ENCODE measurements at places on chromosomes 2 and 18.

- no peak for DNase-seq
Observed at GRCh38 chr18:57543560-57543959, 42.9 kb downstream of the FECH start.

- DNase-seq: no peak
Observed at GRCh38 chr2:206936843-206937230, 2.5 kb upstream of the CPO start.

DNA sequence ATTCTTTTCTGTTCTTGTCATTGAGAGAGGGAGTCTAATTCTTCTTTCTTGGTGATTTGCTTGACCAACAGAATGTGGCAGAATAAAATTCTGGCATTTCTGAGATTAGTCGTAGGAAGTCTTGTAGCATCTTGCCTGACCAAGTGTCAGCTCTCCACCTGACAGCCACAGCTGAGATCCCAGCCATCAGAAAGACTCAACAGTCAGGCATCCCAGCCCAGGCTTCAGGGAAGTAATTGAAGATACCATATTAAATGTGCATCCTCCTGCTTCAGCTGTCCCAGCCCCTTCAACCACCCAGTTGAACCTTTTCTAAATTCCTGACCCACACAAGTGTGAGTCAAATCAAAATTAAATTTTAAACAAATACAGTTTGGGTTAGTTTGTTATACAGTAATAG, 208.3 kb downstream of the PIK3C3 start:
- DNase-seq: no peak

DNA sequence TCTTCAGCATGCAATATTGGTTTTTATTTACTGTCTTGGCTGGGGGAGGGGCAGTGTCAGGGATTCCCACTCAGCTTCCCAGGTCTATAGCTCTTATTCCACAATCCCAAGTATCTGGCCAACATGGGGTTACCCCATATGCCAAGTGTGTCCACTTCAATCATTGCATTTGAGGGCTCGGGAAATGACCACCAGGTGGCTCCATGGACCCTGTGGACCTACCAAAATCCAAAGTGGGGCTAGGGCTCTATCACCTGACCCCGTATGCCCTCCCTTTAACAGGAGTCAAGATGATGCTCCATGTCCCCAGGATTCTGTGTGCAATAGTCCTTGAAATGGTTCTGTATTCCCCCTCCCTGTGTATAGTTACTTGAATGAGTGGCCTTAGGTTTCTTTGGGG, 12.1 kb upstream of the TRAF3IP1 start:
- peak; percentile 71 for DNase-seq

GRCh38 chr18:10437837-10438236, 16.6 kb upstream of the APCDD1 start:
- no peak for DNase-seq

- DNase-seq: no peak
Observed at GRCh38 chr2:3885629-3886628, 182.6 kb downstream of the DCDC2C start.

- DNase-seq: no peak
Observed at GRCh38 chr2:231422056-231422455, 26.5 kb downstream of the B3GNT7 start.

- no peak for DNase-seq
Observed at GRCh38 chr18:77206676-77207374, 42.8 kb upstream of the GALR1 start.

DNA sequence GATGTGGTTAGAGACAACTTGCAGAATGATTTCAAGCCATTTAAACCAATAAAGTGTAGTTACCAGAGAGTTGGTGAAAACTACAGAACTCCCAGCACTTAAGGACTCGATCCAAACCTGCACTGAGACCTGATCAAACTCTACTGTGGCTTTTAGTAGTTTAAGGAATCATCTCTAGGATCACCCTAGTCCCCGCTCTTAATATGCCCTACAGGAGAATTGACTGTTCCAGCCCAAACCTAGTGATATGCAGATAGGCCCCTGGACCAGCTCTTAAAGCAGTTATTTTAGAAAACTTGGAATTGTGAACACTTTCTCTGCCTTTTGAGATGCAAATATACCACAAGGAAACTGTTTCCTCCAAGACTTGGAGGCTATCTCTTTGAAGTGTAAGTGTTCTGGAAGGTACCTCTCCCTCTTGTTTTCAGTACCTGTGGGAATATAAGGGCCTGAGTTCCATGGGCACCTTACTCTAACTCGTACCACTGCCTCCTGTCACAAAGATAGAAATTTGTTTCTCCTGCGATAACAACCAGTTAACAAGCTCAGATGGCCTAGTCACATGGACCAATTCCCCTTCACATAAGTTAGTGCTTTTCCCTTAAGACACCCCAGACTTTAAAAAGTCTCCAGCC, 1367.2 kb upstream of the SLC39A10 start:
- DNase-seq: no peak

GRCh38 chr2:119263025-119263424, 39.4 kb downstream of the STEAP3 start:
- no peak for DNase-seq

DNA sequence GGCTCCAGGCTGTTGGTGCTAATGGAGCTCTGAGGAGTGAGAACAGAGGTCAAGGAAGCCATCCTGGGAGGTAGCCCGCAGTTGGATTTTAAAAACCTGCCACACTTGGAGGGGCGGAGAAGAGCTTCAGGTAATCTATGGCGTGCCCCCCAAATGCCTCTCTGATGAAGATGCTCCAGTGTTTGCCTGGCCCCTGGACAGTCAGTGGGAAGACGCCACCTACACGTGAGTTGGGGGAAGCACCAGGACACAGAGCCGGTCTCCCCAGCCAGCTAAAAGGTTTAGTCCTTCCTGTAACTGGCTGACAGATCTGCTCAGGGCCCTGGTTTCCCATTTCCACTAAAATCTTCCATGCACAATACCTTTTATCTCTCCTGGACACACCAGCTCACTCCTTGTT, 225.0 kb downstream of the TTC32 start:
- DNase-seq: peak; percentile 62

- no peak for DNase-seq
Observed at GRCh38 chr2:159515441-159515840, 100.9 kb downstream of the BAZ2B start.

GRCh38 chr18:73841661-73842060, 306.0 kb downstream of the FBXO15 start:
- DNase-seq: no peak

- DNase-seq: peak; percentile 67
Observed at GRCh38 chr2:105403783-105404698, 5.2 kb upstream of the FHL2 start.

DNA sequence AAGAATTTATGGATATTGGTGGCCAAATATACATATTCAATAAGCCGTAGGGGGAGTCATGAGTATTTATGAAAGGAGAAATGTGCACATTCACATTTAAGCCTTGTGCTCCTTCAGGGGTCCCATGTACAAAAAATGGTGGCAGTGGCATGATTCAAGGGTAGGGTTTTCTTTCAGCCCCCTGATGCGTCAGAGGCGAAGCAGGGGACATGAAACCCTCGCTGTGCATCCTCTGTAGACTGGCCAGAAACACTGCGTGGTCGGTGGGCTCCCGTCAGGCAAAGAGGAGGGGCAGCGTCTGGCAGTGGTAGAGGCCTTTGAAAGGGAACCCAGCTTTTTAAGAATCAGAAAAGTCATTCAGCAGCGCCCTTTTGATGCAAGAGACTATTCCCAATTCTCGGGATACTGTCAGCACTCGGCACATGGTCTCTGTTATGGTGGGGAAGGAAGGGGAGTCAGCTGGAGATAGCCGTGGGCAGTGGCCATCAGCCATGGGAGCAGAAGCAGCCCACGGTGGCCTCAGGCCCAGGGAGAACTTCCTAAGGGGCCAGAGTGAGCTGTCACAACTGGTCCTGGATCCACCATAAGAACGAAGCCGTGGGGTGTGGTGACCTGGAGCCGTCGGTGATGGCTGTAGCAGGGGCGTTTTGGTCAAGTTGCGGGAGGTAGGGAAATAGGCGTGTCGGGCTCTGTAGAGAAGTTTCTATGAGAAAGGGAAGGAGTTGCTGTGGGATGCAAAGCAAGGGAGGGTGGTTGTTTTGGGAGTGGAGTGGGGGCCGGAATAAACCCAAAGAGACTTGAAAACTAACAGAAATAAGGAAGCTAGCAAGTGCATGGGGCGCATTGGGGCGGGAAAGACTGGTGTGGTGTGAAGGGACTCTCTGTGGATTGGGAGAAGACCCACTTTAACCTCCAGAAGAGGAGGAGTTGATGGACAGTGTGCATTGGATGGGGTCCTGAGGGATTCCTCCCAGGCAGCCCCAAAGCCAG, 95.6 kb downstream of the SH3BP4 start:
- DNase-seq: no peak

- no peak for DNase-seq
Observed at GRCh38 chr2:146366276-146366675, 1478.6 kb upstream of the ACVR2A start.

- peak; percentile 94 for DNase-seq
Observed at GRCh38 chr18:13629841-13630715, 96.3 kb downstream of the FAM210A start.

DNA sequence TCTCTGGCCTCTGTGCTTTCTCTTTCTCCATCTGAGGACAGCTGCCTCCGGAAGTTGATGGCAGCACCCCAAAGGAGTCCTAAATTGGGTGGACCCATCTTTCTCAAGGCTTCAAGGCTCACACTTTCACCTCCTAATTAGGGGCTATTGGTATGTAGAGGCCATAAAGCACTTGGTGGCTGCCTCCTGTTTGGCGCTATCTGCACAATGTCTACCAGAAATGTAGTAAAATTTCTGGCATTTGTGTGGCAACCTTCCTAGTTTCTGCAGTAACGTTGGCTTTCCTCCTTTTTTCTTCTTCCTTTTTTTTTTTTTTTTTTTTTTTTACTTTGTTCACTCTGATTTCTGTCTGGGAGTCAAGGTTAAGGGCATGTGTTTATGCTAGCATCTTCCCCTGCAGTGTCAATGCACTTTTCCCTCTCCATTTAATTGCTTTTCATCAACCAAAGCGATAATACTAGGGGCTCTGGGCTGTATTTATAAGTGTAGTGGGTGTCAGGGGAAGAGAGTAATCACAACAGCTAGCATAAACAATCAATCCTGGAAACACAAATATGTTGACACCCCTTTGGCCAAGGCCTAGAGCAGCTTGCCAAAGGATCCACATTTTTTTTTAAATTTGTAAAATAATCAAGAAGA, 86.0 kb downstream of the TACR1 start:
- DNase-seq: no peak

- no peak for DNase-seq
Observed at GRCh38 chr2:189799531-189799930, 15.3 kb downstream of the PMS1 start.

- DNase-seq: no peak
Observed at GRCh38 chr18:79067611-79068010, 1.6 kb upstream of the ATP9B start.

GRCh38 chr2:88897715-88898114, 206.2 kb downstream of the RPIA start:
- DNase-seq: no peak

DNA sequence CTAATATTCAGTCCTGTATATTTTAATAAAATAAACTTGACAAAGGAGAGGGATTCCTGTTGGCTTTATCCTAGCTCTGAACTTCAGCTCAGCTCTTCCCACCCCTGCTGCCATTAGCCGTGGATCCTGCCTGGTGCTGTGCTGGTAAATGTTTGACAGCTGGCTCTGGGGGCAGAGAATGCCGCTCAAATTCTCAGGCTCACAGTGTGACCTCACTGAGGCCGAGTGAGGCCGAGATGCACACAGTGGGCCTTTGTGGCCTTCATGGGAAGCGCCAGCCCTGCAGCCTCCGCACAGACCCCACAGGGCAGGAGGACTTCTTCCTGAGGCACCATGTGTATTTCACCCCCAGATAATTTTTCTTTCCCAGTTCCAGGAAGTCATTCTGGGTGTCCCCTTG, 16.5 kb upstream of the FAHD2A start:
- DNase-seq: no peak

GRCh38 chr18:27685807-27686412, 491.0 kb downstream of the CDH2 start:
- DNase-seq: no peak

DNA sequence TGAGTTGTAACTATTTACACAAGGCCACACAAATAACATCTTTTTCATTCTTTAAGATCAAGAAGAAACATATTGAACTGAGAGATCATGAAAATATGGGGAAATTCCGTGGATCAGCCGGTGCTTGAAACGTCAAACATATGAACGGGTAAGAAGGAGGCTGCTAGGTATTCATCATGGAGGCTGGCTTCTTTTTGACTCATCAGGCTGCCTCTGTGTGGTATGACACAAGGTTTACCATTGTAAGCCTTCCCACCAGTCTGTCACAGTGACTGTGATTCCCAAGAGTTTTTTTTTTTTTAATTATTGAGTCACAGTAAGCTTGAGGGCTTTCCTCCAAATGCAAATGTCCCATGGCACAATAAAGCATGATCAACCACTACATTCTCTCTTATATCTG, 506.9 kb downstream of the BCL11A start:
- DNase-seq: no peak

DNA sequence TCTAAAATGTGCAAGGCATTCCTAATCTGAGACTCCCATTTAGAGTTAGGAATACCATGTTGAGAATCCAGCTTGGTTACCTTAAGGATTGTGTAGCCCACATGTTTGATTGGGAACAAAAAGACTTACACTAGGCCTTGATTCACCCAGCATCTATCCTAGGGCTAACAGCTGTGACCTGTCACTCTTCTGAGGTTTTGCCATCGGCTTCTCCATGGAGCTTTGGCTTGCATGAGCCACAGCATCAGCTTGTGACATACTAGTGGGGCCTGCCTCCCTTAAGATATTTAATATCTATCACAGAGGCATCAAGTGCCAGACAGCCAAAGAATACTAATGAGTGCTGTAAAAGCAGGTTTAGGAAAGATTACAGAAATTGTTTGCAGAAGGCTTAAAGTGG, 241.3 kb upstream of the UBE2E3 start:
- no peak for DNase-seq

GRCh38 chr2:50955081-50955480, 76.9 kb downstream of the NRXN1 start:
- no peak for DNase-seq

GRCh38 chr2:9694661-9695234, 64.0 kb upstream of the YWHAQ start:
- peak; percentile 53 for DNase-seq

- no peak for DNase-seq
Observed at GRCh38 chr18:23800902-23801301, 111.6 kb downstream of the LAMA3 start.

GRCh38 chr2:129769185-129769991, 210.1 kb upstream of the RAB6C start:
- DNase-seq: peak; percentile 21

DNA sequence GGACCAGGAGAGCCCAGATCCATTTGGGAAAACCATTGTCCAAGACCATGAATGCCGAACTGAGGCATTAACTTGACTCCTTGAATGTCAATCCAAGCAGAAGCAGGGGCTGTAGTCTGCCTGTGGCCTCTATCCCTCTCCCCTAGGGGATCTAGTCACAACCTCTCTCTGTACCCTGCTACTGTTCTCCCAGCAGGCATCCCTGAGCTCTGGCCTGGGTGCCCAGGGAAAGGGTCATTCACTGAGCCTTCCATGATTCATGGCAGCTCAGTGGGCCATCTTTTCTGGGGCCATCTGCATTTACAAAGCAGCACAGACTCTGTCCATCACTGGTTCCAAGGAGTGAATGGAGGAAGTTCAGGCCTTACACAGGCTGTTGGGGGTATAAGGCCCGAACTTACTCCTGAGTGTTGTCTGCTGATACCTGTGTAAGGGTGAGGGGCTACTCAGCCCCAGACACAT, 151.8 kb downstream of the ZFP36L2 start:
- DNase-seq: no peak

- DNase-seq: no peak
Observed at GRCh38 chr2:209973328-209973727, 29.1 kb upstream of the RPE start.
